ENCODE measurements at places on chromosomes 4 and X. TPM values are rescaled to one million over a fixed set of nuclear protein-coding genes. Genes with fewer than 3 reads are reported as not detected.

The CCDC160 gene
- not detected for total RNA-seq

The GAGE13 gene
- total RNA-seq = not detected

GRCh38 chr4:73922766-73923630 lies 53.8 kb downstream of the CXCL1 start:
- no peak overlapping the region for H3K4me3 ChIP-seq
- no peaks in the 10 kb centered on the region for H3K36me3 ChIP-seq
- no peaks in the 10 kb centered on the region for H3K27me3 ChIP-seq

The APLN gene
- total RNA-seq = 1.1 TPM

DNA sequence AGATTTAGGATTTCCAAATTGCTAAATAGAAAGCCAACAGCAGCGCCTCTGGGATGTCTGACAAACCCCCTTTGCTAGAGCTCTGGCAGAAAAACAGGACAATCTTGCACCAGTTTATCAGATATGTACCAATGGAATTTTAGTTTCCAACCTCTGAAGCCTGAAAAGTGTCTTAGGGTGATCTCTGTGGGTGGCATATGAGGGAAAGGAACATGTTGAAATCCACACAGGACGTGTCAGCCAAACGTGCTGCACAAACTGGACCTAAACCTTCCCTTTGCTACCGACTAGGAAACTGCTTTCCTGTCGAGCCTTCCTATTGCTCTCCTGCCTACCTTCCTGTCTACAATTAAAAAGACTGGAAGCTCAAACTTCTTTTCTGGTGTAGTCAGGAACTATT lies 53.5 kb downstream of the REELD1 start:
- H3K27me3 ChIP-seq = no peaks in the 10 kb centered on the region
- H3K4me1 ChIP-seq = no peaks in the 10 kb centered on the region
- no peaks in the 10 kb centered on the region for H3K36me3 ChIP-seq
- no peak for DNase-seq

DNA sequence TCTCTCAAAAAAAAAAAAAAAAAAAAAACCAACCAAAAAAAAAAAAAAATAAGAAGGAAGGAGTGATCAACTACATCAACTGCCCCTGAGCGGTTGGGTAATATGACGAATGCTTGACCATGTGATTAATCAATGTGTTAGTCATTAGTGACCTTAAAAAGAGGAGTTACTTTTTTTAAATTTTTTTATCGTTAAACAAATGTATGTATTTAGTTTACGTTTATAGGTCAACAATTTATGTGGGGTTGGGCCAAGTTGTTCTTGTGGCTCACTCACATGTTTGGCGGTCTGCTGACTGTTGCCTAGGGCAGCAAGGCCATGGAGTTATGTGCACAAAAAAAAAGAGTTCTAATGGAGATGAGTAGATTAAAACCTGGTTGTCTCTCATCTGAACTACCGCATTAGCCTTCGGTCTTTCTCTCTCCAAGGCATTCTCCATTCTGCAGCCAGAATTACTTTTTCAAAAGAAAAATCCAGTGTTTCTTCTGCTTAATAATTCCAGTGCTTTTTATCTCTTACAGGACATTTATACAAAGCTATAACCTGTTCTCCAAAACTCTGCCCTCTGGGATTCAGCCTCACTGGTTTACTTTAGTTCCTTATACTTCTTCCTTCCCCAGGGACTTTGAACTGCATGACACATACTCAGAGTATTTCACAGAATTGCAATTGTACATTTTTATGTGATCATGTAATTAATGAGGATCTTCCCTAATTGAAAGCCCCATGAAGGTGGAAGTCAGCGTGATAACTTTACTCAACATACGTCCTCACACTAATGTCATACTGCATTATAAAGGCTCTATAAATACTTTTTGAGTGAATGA lies 505.5 kb downstream of the ANKRD50 start:
- no peak for DNase-seq
- H3K27ac ChIP-seq = no peak overlapping the region
- no peaks in the 10 kb centered on the region for H3K4me1 ChIP-seq
- no peaks in the 10 kb centered on the region for H3K36me3 ChIP-seq

The MRFAP1L1 gene
- total RNA-seq = 29.5 TPM

- no peak for DNase-seq
- no peaks in the 10 kb centered on the region for H3K4me1 ChIP-seq
- H3K4me3 ChIP-seq = no peak overlapping the region
- H3K27me3 ChIP-seq = no peaks in the 10 kb centered on the region
- H3K36me3 ChIP-seq = no peaks in the 10 kb centered on the region
These were observed 70.9 kb upstream of the ENPP6 start for GRCh38 chr4:184288451-184289178.

GRCh38 chr4:163470391-163470790 lies 3.2 kb downstream of the TKTL2 start:
- no peaks in the 10 kb centered on the region for H3K27me3 ChIP-seq
- no peak overlapping the region for H3K4me3 ChIP-seq
- H3K36me3 ChIP-seq = no peaks in the 10 kb centered on the region
- no peaks in the 10 kb centered on the region for H3K4me1 ChIP-seq
- DNase-seq = no peak

The GAK gene
- total RNA-seq = 86.6 TPM

GRCh38 chrX:65196758-65197360 lies 220.6 kb upstream of the ZC4H2 start:
- no peak for DNase-seq
- H3K36me3 ChIP-seq = no peaks in the 10 kb centered on the region
- peaks cover 12% of the 10 kb centered on the region for H3K4me1 ChIP-seq
- H3K27ac ChIP-seq = peak overlapping the region; percentile 66
- peak overlapping the region; percentile 43 for H3K4me3 ChIP-seq

DNA sequence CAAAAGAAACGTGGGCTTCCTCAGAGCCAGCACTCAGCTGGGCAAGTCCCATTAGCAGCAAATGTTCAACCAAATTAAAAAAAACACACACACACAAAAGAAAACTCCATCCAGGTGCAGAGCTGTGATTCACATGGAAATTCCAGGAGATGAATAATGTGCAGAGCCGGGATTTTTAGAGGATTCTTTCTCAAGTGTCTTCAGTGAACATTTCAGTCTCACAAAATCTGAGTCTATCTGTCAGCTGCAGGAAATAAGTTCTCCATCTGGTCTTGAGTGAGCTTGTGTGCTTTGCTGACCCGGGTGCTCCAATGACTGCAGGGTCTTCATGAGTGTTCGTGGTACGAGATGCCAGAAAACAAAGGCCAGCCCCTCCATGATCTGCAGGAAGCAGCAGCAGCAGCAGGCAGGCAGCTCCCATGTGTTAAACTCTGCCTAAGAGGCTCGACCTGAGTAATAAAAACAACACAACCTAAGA lies 44.3 kb downstream of the RASGEF1B start:
- H3K27ac ChIP-seq = no peak overlapping the region
- no peak overlapping the region for H3K4me3 ChIP-seq
- H3K27me3 ChIP-seq = no peaks in the 10 kb centered on the region
- no peaks in the 10 kb centered on the region for H3K36me3 ChIP-seq
- no peaks in the 10 kb centered on the region for H3K4me1 ChIP-seq

DNA sequence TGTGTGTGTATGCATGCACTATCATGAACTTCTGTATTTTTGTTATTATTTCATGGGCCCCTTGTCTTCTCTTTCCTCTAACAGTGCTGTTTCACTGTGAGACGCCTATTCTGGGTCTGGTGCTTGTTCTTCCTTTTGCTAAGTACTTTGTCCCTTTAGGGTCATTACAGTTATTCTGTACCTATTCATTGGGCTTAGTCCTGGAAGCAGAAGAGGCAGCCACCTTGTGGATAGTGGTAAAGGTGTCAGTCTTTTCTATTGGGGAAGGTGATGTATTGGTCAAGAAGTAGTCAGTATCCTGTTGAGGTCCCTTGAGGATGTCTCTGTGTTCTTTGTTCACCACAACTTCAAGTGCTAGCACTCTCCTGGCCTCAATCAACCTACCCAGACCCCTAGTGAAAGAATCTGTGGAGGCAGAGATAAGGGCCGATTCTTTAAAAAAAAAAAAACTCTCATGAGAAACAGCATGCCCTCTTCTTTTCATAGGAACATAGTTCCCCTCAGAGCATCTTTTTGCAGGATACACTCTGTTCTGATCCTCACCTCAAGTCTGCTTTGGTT lies 593.8 kb downstream of the SPRY1 start:
- H3K4me3 ChIP-seq = no peak overlapping the region
- no peaks in the 10 kb centered on the region for H3K27me3 ChIP-seq
- no peak overlapping the region for H3K27ac ChIP-seq
- DNase-seq = no peak
- no peaks in the 10 kb centered on the region for H3K4me1 ChIP-seq

- DNase-seq = no peak
- H3K4me1 ChIP-seq = no peaks in the 10 kb centered on the region
- H3K27ac ChIP-seq = no peak overlapping the region
- H3K36me3 ChIP-seq = no peaks in the 10 kb centered on the region
These were observed 76.3 kb downstream of the SHROOM2 start for GRCh38 chrX:9862525-9862924.

GRCh38 chr4:53744446-53745160 lies 153.3 kb upstream of the LNX1 start:
- no peaks in the 10 kb centered on the region for H3K36me3 ChIP-seq
- H3K27me3 ChIP-seq = no peaks in the 10 kb centered on the region
- no peaks in the 10 kb centered on the region for H3K4me1 ChIP-seq
- DNase-seq = no peak
- no peak overlapping the region for H3K4me3 ChIP-seq
- H3K27ac ChIP-seq = no peak overlapping the region

- no peak overlapping the region for H3K27ac ChIP-seq
- H3K36me3 ChIP-seq = no peaks in the 10 kb centered on the region
- no peak for DNase-seq
- H3K4me3 ChIP-seq = no peak overlapping the region
- no peaks in the 10 kb centered on the region for H3K4me1 ChIP-seq
These were observed 10.0 kb downstream of the ZFP42 start for GRCh38 chr4:188005561-188005960.

GRCh38 chrX:56744996-56745395 lies 16.0 kb downstream of the NBDY start:
- H3K4me1 ChIP-seq = no peaks in the 10 kb centered on the region
- no peak for DNase-seq
- no peaks in the 10 kb centered on the region for H3K36me3 ChIP-seq
- H3K27me3 ChIP-seq = no peaks in the 10 kb centered on the region

GRCh38 chr4:145808021-145808650 lies 128.2 kb downstream of the C4orf51 start:
- no peaks in the 10 kb centered on the region for H3K27me3 ChIP-seq
- H3K27ac ChIP-seq = peak overlapping the region; percentile 57
- no peak overlapping the region for H3K4me3 ChIP-seq
- peak; percentile 35 for DNase-seq

DNA sequence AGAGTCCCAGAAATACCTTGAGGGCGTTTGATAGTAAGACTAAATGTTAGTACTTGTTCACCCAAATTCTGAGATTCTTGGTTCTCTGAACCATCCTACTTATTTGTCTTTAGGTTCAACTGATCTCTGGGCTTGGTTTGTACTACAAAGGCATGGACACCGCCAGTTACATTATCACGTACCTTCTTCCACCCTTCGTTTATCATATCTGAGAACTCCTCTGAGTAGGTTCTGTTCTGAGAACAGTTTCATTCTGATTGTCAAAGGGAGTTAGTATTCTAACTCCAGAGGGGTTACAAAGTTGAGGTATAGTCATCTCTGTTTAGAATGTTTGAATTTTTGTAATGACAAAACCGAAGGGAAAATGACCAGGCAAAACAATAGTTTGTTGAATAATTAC lies 19.3 kb downstream of the ZFX start:
- no peak overlapping the region for H3K27ac ChIP-seq
- H3K27me3 ChIP-seq = no peaks in the 10 kb centered on the region
- DNase-seq = no peak
- peaks cover 14% of the 10 kb centered on the region for H3K4me1 ChIP-seq

DNA sequence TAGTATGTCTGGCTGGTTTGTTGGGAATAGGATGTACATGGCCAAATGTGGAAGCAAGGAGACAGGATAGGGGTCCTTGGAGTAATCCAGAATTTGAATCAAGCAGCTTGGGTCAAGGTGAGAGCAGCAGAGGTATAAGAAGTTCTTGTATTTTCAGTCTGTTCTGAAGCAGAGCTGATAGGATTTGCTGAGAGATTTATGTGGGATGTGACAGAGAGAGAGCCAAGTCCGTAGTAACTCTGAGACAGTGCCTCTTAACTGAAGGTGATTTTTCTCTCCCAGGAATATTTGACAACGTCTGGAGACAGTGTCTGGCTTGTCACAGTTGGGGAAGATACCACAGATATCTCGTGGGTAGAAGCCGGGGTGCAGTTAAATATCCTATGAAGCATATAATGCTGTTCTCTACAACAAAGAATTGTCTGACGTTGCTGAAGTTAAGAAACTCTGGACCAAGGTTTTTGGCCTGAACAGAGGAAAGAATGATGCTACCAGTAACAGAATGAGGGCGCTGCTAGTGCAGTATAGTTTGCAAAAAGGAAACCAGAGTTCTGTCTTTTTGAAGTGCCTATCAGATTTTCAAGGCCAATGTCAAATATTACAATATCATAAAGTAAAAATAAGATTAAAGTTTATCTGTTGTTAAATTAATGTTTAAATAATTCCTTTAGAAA lies 184.0 kb downstream of the ARHGAP24 start:
- H3K4me3 ChIP-seq = no peak overlapping the region
- H3K27me3 ChIP-seq = no peaks in the 10 kb centered on the region
- H3K36me3 ChIP-seq = no peaks in the 10 kb centered on the region
- DNase-seq = no peak
- peaks cover 3% of the 10 kb centered on the region for H3K4me1 ChIP-seq

The ZMAT1 gene
- 5.7 TPM for total RNA-seq

The WDR17 gene
- total RNA-seq = 4.2 TPM

- DNase-seq = no peak
- H3K27me3 ChIP-seq = peaks cover 2% of the 10 kb centered on the region
- H3K4me3 ChIP-seq = no peak overlapping the region
- no peaks in the 10 kb centered on the region for H3K36me3 ChIP-seq
- no peak overlapping the region for H3K27ac ChIP-seq
These were observed 40.4 kb downstream of the CCNG2 start for GRCh38 chr4:77197361-77197760.

DNA sequence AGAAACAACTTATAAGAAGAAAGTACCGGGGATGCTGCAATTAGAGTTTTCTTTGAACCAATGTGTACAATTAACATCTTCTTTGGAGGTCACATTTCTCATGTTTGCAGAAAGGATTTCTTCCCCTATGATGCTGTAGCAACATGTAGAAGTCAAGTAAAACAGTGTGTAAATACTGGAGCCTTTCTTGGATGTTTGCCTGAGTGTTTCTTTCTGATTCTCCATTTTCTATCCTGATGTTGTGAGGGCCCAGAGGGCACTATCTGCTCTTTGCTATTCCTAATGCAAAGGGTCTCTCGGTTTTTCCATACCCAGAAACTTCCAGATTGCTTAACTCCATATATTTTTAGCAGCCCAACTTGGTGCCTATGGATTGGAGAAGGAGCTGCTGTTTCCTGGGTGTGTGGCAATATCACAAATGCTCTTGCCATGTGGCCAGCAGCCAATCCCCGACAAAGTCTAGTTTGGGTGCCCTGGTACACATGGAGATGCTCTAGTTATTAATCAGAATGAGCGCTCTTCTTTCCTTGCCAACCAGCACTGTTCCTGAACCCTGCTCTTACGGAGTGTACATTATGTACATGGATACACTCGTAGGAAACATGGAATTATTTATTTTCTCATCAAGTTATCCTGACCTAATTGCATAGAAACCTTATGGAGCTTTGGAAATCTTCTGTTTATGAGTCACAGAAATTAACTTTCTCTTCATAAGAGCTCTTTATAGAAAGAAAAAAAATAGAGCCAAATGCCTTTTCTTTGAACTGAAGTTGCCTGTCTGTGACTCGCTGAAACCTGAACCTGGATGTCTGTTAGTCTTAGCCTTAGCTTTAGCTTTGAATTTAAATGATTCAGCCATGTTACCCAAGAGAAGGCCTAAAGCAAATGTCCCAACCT lies 67.0 kb upstream of the GPC4 start:
- H3K36me3 ChIP-seq = no peaks in the 10 kb centered on the region
- DNase-seq = no peak
- H3K4me3 ChIP-seq = no peak overlapping the region
- no peaks in the 10 kb centered on the region for H3K27me3 ChIP-seq
